Islet precursor cell (in vitro differentiated cells): ENCODE measurements at places on chromosomes 16 and 17.
A peak's percentile ranks its signal among the peaks of the same experiment; 100 is the strongest.

DNA sequence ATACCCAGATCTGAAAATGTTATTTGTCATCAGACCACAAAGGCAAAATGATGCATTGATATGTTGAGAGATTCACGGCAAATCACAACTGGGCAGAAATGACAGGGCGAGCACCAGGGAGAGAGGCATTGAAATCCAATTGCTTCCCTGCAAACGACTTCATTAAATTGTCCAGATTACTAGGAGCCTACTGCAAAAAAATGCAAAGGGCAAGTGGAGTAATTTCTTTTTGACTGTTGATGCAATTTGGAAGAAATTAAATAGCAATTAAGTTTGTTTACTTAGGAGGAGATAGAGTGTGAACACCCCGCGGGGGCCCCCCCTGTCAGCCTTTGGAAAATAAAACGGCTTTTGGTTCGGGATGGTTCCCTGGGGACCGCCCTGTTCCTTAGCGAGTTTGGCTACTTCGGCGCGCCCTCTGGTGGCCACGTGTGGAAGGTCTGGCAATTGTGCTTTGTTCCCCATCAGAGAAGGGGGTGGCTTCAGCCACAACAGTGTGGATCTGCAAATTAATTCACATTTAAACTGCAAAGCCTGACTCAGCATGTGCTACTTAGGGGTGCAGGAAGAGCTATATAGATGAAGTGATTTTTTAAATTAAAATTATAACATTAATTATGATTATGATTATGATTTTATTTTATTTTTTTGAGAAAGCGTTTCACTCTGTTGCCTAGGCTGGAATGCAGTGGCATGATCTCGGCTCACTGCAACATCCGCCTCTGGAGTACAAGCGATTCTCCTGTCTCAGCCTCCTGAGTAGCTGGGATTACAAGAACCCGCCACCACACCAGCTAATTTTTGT lies 14.5 kb upstream of the TMC7 start:
- peak; percentile 80 for DNase-seq

DNA sequence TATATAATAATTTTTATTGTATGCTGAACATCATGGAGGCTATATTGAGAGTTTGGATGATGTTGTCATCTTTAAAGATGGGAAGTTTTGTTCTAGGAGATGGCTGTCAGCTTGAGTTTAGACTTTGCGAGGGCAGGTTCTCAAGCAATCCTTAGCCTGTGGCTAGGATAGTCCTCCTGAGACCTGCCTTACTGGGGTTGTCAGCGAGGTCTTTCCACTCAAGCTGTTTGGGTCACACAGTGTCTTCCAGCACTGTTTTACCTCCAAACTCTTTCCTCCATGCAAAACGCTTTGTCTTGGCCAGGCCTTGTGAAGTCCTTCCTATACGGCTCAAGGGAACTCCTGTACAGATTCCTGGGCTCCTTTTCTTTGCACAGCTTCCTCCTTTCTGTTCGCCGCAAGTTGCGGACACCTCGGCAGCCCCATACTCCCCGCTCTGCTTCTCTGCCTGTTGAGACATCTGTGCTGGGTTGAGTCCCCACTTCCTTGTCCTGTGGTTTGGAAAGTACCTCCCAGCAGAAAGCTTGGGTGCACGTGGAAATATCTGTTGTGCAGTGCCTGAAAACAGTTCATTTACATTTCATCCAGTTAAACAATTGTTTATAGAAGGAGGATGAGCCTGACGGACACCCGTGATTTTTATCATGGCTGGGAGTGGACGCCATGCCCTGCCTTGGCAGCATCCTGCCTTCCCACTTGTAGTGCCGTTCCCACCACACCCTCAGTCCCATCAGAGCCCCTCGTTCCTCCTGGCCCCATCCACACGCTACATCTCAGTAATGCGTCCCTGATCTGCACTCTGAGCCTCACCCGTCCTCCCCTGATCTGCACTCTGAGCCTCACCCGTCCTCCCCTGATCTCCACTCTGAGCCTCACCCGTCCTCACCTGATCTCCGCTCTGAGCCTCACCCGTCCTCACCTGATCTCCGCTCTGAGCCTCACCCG lies 55.0 kb upstream of the CBFA2T3 start:
- DNase-seq = no peak

GRCh38 chr17:40615068-40615840 lies 32.4 kb downstream of the SMARCE1 start:
- peak; percentile 90 for DNase-seq

- DNase-seq = no peak
These were observed 19.3 kb downstream of the TMEM11 start for GRCh38 chr17:21194703-21195102.

GRCh38 chr16:57773019-57773418 lies 29.3 kb downstream of the KIFC3 start:
- DNase-seq = no peak

- no peak for DNase-seq
These were observed 8.1 kb upstream of the HS3ST6 start for GRCh38 chr16:1926271-1926670.
